ENCODE measurements at places on chromosomes 4 and X.

- no peak for DNase-seq
Observed at GRCh38 chr4:52961666-52962412, 99.7 kb downstream of the RASL11B start.

GRCh38 chrX:137401092-137401491, 164.8 kb upstream of the ZIC3 start:
- DNase-seq, result no peak

DNA sequence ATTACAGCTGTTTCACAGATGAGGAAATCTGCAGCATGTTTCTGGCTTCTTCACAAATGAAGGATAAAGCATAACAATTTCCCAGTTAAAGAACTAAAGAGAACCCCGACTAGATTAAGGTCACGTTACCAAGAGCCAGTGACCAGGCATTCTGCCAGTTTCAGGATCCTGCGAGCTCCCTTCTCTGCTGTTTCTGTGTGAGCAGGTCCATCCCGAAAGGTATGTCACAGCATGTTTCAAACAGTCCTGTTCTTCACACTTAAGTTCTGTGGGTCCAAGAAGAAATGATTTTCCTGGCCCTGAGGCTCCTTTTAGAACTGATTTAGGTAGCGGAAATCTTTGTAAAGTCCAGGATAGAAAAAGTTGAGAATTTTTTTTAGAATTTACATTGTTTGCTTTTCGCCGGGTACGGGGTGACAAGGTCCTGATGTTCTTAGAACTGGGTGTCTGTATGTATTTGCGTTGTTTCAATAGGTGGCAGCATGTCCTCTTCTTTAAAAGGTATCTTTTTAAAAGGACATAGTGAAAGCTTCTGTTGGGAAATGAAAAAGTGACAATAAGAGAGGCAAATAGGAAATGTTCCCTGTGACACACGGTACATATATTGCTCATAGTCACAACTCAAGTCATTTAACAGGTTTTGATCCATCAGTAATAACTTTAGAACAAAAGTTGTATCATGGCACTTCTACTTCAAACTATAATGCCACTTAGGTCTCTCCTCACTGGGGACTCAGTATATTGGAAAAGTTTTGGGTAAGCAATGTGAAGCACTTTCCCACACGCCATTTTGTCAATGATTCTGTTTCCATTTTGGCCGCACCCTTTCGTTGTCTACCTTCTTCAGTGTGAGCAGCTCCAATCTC, 18.4 kb downstream of the IL21 start:
- DNase-seq, result no peak

DNA sequence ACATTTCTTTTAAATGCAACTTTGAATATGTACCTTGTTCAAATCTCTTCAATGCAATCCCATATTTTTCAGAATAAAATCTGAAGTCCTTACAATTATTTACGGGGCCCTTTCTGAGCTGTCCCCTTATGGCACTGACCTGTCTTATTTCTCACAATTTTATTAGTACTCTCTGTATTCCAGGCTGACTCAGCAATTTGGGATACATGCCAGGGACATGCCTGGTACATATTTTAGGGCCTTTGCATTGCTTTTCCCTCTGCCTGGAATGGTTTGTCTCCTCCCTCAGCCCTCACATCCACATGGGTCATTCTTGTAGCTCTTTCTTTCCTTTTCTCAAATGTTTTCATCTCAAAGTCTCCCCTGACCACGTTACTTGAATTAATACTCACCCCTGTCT, 172.2 kb upstream of the TECRL start:
- DNase-seq, result no peak

DNA sequence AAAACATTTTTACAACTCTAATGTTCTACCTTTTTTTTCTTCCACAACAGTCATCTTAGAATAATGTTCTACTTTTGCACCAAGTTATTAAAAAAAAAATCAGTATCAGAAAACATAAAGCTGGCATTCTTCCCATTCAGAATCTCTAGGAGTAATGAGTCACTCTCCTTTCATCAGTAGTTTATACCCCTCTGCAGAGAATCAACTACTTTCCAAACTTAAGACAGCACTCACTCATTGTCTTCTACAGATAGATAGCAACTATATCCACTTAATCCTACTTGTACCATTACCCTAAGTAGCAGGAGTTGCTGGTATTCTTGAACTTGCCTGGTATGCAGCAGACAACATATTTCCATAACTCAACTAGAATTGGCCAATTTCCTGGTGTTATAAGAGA, 3.2 kb downstream of the TIGD4 start:
- no peak for DNase-seq

GRCh38 chr4:87557348-87557747, 28.2 kb upstream of the SPARCL1 start:
- no peak for DNase-seq

DNA sequence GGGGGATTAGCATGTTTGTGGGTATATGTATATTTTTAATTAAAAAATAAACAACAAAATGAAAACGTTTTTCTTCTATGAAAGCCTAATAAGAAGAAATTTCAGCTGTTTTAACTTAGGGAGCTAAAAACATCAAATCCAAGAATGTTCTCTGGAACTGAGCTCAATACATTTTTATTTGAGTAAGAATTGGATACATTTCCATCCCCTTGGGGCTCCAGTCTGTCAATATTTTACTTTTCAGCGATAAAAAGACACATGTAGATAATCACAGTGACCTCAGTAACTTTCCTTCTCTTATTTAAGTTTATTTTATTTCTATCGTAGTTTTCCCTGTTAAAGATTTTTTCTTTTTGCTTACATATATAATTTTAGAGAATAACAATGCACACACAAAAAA, 59.3 kb downstream of the ELOVL6 start:
- no peak for DNase-seq

GRCh38 chr4:59612235-59612634, 1587.9 kb upstream of the ADGRL3 start:
- DNase-seq, result no peak

GRCh38 chrX:12997906-12998687, 23.2 kb downstream of the TMSB4X start:
- DNase-seq, result no peak

GRCh38 chrX:147626605-147627004, 285.1 kb upstream of the FMR1 start:
- no peak for DNase-seq

- DNase-seq, result no peak
Observed at GRCh38 chr4:110550260-110550659, 72.6 kb downstream of the PITX2 start.

GRCh38 chr4:155705664-155706063, 39.0 kb downstream of the GUCY1A1 start:
- DNase-seq, result no peak

GRCh38 chr4:88286897-88287296, 2.5 kb upstream of the PPM1K start:
- no peak for DNase-seq

GRCh38 chrX:30212172-30212571, 3.2 kb upstream of the MAGEB2 start:
- DNase-seq, result no peak

DNA sequence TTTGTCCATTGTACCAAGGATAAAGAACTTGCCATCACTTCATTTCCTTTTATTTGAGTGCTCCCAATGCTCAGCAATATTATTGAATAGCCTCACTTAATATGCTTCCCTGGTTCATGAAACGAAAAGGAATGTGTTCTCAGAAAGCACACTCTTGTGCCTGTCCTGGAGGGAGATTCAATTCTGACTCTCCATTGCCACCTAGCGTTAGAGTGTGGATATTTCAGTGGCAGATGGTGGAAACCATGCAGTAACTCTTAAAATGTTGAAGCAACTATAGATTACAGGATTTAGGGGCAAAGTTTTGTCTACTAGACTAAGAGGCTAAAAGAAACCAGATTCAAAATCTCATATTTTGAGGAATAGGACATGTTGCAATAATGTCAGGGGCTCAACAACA, 36.0 kb downstream of the GAB3 start:
- no peak for DNase-seq

GRCh38 chr4:575281-576141, 584 bp downstream of the TMEM271 start:
- peak; percentile 25 for DNase-seq

DNA sequence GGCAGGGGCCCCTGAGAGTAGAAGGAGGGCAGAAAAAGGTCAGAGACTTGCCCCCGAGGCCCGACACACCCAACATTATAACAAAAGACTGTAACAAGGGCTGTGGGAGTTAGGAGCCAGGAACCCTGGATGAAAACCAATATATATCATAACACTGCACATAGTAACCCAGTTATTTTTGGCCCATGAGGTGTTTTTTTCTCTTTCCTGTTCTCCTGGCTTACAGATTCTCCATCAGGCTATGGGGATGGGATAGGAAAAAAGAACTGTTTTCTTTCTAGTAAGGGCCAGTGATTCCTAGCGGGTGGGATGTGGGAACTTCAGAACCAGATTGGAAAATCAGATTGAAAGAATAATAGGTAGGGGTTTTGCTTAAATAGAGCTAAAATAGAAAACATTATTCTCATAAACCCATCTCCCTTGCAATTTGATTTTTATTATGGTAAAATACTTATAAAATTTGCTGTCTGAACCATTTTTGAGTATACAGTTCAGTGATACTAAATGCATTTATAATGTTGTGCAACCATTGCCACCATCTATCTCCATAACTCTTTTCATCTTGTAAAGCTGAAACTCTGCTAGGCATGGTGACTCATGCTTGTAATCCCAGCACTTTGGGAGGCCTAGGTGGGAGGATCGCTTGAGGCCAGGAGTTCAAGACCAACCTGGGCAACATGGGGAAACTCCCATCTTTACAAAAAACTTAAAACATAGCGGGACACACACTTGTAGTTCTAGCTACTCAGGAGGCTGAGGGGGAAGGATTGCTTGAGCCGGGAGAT, 33.5 kb downstream of the SNX25 start:
- no peak for DNase-seq

- no peak for DNase-seq
Observed at GRCh38 chr4:101512416-101512815, 165.1 kb upstream of the PPP3CA start.

GRCh38 chr4:48967101-48967500, 19.0 kb upstream of the CWH43 start:
- no peak for DNase-seq

GRCh38 chr4:139689093-139689722, 23.6 kb downstream of the MGST2 start:
- no peak for DNase-seq

DNA sequence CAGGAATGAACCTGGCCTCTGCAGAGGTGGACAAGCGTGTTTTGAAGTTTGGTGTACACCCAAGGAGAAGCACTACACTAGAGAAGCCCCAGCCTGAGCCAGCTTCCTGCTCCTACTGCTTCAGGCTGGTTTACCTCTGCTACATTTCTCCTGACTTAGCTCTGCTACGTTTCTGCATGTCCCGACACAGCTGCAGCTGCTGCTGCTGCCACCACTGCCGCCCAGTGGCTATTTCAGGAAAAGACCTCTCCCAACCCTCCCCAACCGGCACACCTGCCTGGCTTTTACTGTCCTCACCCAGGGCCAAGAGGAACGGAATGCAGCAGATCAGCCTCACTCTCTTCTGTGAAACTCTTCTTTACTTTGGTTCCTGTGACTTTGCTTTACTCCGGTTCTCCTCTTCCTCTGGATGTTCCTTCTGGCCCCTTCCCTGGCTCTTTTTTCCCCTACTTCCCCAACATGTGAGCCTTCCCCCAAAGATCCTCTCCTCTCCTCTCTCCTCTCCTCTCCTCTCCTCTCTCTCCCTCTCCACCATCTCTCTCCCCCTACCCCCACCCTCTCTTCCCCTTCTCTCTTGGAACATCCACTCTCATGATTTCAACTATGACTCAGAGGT, 3.1 kb upstream of the P2RY4 start:
- DNase-seq, result peak; percentile 15

DNA sequence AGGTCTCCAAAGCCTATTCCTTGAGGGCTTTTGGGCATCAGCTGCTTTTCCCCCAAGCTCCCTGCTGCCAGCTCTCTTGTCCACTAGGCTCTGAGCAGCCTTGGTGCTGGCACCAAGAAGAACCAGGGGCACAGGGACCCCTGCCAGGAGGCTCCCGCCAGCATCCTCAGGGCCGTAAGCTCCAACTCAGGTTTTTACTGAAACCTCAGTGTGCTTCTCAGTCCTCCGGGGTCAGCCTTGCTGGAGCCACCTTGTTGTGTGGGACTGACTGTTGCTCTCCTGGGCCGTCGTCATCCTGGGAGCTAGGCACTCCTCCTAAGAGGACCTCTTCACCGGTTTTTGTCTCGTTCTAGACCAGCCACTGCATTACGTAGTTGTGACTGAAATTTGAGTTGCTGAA, 38.9 kb downstream of the NOP14 start:
- no peak for DNase-seq

- DNase-seq, result no peak
Observed at GRCh38 chr4:176818531-176818930, 25.8 kb upstream of the VEGFC start.

GRCh38 chr4:155667222-155667567, 547 bp downstream of the GUCY1A1 start:
- peak; percentile 5 for DNase-seq

DNA sequence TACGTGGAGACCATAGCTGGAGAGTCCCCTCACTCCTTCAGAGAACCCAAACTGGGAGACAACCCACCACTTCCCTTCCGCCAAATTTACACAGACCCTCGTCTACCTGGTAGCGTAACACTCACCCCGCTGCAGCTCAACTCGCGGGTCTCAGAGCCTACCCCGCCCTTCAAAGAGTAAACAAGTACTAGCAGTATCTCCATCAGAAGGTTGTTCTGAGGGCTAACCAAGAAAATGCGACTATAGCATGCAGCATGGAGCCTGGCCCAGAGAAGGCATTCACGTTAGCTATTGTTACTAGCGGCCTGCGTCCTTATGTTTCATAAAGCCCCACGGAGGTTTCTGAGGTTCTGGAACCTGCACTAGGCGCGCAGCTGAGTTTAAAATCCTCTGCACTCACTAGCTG, 531 bp upstream of the MANBA start:
- peak; percentile 13 for DNase-seq

DNA sequence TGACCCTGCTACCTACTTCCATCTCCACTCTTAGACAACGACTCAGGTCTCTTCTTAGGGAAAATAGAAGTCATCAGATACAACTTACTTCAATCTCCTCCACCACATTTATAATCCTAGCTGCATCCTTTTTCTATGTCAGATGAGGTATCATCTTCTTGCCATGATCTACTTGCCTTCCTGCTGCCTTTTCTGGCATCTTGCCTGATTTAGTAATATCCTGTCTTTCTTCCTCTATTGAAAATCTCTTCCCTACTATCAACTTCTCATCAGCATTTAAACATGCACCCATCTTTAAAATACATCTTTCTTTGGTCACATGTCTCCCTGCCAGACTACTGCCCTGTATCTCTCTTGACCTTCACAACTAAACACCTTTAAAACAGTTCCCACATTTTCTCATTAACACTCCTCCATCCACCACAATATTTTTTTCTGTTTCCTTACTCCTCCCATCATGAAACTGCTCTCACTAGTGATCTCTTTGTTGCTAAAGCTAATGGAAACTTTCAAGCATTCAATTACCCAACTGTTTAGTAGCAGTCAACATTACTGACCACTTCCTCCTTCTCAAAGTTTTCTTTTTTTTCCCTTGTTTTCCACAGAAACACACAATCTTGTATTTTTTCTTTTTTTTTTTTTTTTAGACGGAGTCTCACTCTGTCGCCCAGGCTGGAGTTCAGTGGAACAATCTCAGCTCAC, 100.8 kb upstream of the CXorf66 start:
- no peak for DNase-seq

All from stimulated activated CD4-positive, alpha-beta T cell treated with anti-CD3 and anti-CD28 coated beads, Interleukin-4, amount 100 ng/mL, for 1 hour (primary cell).